Activated CD8-positive, alpha-beta memory T cell treated with anti-CD3 and anti-CD28 coated beads for 1 hour (primary cell): ENCODE measurements at places on chromosomes 6 and 20.

DNA sequence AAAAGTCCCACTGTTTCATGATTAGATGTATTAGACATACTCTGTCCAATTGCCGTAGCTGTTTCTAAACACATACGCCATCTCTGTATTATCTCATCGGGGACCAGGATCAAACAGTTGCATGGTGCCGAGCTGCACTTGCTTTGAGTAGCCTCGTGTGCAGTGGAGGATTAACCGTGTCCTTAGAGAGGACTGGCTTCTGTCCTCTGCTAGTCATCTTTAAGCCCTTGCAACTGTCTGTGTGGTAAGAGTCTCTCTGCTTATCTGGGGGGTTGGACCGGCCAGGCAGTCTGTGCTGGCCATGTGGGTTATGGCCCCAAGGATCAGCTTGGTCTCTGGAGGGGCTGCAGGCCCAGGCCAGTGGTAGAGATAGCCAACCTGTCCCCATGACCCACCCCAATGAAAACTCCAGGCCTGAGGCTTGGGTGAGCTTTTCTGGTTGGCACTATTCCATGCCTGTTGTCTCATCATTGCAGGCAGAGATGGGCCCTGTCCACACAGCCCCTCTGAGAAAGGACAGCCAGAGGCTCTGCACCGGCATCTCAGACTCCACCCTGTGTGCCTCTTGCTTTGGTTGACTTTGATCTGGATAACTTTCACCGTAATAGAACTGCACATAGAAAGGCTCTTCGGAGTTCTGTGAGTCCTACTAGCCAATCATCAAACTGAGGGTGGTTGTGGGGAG lies 137.3 kb upstream of the SNX9 start:
- no peak for DNase-seq

- DNase-seq = no peak
Measured at GRCh38 chr20:48585061-48585870, 242.5 kb downstream of the PREX1 start.

DNA sequence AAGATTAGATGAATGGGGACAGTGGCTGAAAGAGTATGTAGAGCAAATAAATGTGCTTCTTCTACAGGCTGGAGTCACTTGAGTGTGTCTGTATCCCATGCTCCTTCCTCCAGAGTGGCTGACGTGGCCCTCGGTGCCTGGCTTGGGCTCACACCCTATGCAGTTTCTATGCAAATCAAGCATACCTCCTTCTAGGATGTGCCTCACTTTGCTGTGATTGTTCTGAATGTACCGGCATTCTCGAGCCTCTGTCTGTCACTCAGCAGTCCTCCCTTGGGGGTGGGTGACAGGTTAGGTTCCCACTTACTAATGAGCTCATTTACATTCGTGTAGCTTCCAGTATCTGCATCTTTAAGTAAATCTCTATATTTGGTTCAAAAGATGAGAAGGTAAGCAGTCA lies 55.1 kb upstream of the HDDC2 start:
- DNase-seq = no peak

- no peak for DNase-seq
Measured at GRCh38 chr20:46101957-46102356, 12.2 kb upstream of the NCOA5 start.

DNA sequence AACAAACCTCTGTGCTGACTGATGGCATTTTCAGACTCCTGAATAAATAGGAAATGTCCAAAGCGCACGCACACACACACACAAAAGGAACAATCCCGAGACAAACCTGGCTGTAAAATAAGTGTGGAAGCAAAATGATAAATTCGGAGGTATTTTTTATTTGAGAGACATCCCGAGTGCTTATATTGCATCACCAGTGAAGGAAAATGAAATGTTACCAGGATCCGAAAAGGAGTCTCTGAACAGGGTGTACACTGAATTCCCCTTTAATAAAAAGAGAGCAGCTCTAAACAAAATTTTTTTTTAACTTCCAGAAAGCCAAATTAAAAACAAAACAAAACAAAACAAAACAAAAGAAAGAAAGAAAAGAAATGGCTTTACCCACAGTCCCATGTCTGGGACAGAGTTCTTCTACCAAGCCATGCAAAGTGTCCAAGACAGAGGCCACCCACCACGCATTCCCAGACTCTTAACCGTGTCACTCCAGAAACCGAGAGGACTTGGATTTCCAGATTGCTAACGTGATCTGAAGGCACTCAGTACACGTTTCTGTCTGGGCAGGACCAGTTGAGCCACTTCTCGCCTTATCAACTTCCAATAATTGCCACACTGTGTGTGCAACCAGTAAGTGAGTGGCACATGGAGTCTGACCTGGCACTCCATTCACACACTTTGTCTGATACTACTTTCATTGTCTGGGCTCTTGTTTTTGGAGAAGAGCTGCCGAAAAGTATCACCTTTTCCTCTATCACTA lies 817 bp downstream of the ME1 start:
- DNase-seq = no peak

- DNase-seq = no peak
Measured at GRCh38 chr6:129015721-129016120, 132.8 kb downstream of the LAMA2 start.

GRCh38 chr6:121619987-121620740 lies 184.7 kb downstream of the GJA1 start:
- DNase-seq = no peak

- DNase-seq = no peak
Measured at GRCh38 chr6:85364344-85364743, 85.5 kb upstream of the NT5E start.

GRCh38 chr6:11584244-11584643 lies 46.7 kb downstream of the TMEM170B start:
- DNase-seq = no peak

GRCh38 chr6:133396984-133397348 lies 155.8 kb downstream of the EYA4 start:
- no peak for DNase-seq

GRCh38 chr6:129623008-129623732 lies 86.8 kb downstream of the ARHGAP18 start:
- no peak for DNase-seq

DNA sequence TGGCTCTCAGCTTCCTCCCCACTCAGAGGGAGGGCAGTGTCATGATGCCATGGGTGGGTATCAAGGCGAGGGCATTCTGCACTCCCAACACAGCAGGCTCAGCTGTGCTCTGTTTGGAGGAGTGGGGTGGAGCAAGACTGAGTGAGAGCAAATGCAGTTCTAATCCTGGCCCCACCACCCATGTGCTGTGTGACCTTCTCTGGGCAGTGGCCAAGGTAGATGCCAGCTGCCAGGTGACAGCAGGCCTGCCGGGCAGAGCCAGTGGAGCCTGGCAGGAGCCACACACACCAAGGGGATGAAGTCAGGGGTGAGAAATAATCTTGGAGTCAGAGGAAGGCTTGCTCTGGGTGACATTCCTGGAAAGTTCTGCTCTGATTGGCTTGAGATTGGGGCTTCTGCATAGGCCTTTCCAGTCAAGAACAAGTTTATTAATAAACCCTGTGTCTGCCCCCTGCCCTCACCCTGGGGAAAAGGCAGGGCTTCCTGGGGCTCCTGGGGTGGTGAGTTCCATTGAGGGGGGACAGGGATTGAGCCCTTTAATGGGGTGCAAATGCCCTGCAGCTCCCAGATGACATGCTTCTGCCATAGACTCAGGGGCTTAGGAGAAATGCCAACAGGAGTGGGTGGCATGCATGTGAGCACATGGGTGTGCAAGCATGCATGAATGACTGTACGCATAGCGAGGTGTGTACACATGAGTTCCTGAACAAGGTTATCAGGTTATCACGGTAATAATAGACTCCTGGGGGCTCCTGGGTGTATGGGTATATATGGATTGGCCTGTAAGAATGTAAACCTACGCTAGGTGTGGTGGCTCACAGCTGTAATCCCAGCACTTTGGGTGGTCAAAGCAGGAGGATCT lies 134.2 kb downstream of the MRPL14 start:
- DNase-seq = no peak

DNA sequence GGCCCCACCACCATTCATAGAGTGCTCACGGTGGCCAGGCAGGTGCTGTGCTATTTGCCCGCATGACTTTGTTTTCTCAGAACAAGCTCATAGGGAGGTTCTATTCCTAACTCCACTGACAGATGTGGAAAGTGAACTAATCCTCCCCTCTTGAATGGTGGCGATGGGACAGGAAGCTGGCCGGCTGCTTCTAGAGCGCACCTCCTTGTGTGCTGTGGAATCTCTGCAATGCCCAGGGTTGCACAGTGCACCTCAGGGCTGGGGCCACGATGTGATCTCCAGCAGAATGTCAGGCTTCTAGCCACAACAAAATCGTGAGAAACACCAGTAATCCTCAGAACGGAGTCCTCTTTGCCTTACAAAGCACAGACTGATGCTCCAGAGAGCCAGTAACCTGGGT lies 53.8 kb upstream of the SLC22A23 start:
- no peak for DNase-seq

DNA sequence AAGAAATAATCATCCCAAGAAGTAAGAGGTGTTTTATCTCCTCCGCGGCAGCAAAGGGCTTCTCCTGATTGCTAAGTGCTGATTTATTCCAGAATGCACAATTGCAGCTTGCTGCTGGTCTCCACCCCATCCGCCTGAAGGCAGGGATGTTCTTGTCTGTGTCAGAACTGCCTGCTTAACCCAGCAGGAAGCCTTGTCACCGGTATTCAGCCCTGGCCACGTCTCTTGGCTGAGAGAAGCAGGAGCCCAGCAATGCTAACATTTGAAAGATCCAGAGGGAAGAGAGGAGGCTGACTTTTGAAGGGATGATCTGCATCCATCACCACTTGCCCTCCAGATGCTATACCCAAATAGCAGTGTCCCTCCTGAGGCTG lies 4.2 kb downstream of the SCML4 start:
- DNase-seq = no peak

DNA sequence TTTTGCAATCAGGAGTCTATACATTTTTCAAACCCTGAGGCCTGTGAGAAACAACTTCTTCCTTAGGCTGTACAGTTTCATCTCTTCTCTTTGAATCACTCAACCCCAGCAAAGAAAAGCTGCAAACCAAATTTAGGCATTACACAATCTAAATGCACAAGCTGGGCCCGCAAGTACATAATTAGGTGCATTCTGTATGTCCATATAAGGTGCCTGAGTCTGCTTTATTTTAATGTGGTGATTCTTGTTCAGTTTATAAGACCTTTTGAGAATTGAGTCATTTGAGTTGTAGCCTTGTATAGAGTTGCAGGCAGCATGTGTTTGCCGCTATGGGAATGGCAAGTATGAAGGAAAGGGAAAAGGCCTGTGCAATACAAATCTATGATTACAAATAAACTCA lies 709.6 kb upstream of the MARCKS start:
- no peak for DNase-seq

DNA sequence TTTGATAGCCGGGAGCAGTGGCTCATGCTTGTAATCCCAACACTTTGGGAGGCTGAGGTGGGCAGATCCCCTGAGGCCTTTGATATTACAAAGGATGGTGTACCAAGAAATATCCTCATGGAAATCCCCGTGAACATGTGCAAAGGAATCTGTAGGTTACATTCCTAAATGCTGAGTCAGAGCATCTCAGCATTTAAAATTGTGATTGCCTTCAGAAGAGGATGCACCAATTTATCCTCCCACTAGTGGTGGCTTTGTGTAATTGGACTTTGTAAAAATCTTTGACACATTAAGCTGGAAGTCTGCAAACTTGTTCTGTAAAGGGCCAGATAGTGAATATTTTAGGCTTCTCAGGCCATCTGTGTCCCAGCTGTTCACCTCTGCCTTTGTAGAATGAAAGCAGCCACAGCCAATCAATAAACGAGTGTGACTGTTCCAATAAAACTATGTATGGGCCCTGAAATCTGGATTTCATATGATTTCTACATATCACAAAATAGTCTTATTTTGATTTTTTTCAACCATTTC lies 11.8 kb downstream of the TMEM14B start:
- DNase-seq = no peak

DNA sequence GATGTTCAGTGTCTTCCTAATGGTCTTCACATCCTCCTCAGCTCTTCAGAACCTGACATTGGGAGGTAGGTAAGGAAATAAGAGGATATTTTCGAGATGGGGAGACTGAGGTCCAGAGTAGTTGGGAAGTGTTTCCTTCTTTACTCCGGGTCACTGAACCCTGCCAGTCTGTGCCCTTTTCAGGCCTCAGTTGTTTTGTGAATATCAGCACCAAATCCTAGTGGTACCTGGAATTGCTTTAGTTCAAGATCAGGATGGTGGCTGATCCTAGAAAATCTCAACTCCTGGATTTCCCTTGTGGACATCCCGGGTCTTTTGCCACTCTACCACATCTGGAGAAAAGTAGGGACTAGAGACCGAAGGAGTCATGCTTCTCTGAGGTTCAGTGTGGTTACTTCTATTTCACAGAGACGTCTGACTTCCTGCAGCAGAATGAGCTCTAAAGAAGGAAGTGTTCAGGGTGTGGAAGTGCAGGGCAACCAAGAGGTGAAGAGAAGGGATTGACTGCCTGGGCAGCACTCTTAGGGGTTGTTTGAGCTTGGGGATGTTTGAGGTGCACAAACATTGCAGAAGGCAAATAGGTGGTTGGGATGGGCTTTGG lies 995 bp downstream of the STK4 start:
- no peak for DNase-seq

- DNase-seq = no peak
Measured at GRCh38 chr6:138037009-138037504, 70.2 kb downstream of the PERP start.

DNA sequence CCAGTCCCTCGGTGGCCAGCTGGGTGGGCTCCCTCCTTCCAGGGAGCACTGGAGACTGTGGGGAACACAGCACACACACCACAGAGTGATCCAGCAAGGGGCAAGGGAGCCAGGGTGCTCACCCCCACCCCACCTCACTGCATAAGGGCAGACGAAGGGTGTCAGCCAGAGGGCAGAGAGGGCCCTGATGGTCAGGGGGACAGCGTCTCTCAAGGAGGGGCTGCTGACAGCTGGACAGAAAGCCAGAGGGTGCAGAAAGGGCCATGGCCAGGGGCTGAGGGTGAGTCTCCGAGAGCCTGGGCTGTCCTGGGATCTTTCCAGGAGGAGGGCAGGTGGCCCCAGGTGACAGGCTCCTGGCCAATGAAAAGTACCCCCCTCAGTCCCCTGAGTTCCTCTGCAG lies 73.4 kb upstream of the PMEPA1 start:
- DNase-seq = no peak

- no peak for DNase-seq
Measured at GRCh38 chr20:16942756-16943155, 194.6 kb downstream of the OTOR start.

- DNase-seq = no peak
Measured at GRCh38 chr6:166642646-166643045, 15.6 kb upstream of the RPS6KA2 start.

DNA sequence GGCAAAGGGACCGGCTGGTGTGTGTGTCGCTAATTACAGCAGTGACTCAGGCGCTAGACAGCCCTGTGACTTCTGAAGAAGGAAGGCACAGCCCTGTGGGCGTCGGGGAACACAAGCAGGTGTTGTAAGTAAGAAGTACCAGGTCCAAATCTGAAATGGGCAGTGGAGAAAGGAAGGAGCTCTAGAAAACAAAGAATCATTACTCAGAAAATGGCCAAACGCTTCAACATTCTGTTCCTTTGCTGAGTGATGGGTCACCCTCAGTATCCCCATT lies 106.8 kb downstream of the PXDC1 start:
- no peak for DNase-seq

GRCh38 chr20:35992713-35993335 lies 24.4 kb downstream of the CNBD2 start:
- peak; percentile 13 for DNase-seq
